ENCODE measurements at places on chromosomes 2 and 18.

- DNase-seq, result no peak
Observed at GRCh38 chr2:229313591-229313990, 42.5 kb upstream of the PID1 start.

DNA sequence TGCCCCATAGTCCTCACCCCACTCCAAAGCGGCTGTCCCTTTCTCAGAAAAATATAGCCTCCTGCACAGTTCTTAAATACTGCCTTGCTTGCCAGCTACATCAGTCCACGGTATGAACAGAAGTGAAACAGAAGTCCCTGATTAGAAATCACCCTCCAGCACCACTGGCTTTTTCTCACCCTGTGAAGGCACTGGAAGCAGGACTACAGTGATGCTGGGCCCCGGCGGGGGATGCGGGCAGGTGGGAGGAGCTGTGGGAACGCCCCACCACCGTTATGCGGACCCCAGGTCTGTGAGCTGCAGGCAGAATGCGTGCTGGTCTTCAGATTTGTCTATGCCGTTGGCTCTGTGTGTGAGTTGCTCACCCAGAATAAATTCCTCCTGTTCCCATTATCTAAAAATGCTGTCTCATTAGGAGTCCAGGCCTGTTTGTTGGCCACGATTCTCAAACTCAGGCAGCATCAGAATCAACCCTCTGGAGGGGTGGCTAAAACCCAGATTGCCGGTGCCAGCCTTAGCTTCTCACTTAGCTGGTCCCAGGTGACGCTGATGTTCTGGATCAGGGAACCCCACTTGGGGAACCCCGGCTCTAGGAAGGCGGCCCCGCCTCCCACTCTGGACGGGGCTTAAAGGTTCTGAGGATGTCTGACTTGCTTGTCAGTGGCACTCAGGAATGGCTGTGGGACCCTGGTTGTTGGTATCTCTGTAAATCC, 224.8 kb upstream of the PXDN start:
- DNase-seq, result no peak

DNA sequence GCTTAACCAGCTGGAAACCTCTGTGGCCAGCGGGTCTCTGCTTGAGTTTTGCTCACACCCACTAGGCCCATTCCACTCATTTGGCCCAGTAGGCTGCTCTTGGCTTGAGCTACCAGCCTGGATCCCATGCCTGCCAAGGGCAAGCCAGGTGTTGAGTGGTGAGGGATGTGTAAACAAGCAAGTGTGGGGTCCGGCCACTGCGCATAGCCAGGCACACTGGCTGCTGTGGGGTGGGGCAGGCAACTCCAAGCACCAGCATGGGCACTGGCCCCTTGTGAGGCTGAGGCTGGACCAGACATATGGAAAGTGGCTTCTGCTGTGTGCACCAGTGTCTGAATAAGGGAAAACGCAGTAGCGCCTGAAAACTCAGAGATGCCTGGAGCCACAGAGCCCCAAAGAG, 732.7 kb downstream of the NR4A2 start:
- no peak for DNase-seq

DNA sequence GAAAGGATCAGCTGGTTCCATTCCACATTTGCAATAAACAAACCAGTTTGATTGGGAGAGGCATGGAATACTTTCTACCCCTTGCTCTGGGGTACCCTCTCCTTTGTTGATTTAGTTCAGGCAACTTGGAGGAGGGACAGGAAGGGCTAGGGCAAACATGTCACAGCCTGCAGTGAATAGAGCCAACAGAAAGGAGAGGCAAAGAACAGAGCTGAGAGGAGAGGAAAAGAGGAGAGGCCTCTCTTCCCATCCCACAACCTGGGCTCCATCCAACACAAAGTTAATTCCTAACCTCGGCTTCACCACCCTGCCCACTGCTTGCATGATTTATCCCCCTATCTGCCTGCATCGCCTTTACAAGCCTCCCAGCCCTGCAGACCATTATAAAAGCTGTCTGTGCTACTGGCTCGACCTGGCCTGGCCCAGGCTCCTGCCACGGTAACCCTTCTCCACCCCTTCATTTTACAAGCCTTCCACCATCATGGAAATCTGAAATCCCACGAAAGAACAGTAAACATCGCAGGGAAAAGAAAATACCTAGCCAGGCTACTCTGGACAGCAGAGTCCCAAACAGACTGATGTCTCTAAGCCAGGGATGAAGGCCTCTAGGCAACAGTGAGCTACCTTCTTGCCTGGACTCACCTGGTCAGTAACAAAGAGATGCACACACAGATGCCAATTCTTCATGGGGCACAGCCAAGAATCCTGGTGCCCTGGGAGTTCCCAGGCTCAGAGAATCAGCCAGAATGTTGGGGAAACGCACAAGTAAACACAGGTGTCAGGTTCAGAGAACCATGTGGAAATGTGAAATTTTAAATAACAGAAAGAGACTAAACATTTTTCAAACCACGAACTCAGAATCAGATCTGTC, 43.6 kb downstream of the NHEJ1 start:
- no peak for DNase-seq

GRCh38 chr2:33015421-33016142, 68.8 kb downstream of the LTBP1 start:
- DNase-seq, result no peak

GRCh38 chr18:49459404-49460171, 857 bp downstream of the DYM start:
- peak; percentile 27 for DNase-seq

GRCh38 chr2:179891237-179891636, 29.8 kb upstream of the ZNF385B start:
- DNase-seq, result no peak

GRCh38 chr2:81672923-81673322, 1368.4 kb upstream of the LRRTM1 start:
- no peak for DNase-seq

GRCh38 chr2:239821694-239822075, 203.5 kb downstream of the NDUFA10 start:
- no peak for DNase-seq

GRCh38 chr18:27778441-27778840, 398.5 kb downstream of the CDH2 start:
- no peak for DNase-seq

DNA sequence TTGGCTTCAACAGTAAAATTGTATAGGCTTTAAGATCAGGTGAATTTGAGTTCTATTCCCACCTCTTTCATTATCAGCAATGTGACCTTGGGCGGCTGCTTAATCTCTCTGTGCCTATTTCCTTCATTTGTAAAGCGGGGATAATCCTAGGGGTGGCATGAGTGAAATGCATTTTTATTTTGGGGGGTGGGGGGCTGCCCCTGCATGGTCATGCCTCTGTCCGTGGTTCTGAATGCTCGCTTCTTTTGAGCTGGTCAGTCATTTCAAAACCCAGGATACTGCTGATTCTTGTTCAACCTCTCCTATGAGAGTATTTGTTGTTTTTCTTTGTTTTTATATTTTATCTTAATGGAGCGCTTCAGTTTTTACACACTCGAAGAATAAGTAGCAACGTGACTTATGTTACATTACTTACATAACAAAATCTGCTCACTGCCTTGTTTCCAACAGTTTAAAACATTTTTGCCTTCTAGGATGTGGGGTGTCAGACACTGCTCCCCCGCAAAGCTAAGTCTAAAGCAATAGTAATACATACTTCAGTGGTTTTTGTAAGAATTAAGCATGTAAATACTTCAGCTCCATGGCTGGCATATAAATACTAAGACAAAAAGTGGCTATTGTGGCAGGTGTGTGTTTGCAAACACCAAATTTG, 152.6 kb upstream of the PELI1 start:
- DNase-seq, result no peak

DNA sequence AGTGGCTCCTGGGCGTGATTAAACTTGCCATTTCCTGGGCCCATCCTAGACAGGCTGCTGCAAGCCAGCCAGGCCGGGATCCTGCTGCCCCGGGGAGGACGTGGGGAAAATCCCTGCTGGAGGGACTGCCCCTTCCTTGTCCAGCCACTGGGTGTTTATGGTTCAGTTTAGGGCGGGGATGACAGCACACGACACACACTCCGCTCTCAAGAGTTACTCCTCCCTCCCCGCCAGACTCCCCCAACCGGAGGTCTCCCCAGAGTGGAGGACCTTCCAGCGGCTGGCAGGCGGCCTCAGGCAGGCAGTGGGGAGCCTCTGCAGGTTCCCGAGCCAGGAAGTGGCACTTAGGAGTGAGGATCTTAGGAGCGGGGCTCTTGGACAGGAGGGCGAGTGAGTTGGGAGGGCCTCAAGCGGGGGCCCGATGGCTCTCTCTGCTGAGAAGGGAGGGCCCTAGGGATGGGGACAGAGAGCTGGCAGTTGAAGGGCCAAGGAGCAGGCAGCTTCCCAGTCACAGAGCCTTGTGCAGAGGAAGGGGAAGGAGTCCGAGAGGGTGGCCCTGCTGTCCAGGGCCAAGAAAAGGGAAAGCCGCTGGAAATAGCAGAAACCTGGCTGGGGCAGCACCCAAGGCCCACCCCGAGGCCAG, 5.7 kb upstream of the GPR35 start:
- DNase-seq, result no peak

GRCh38 chr2:58853420-58853819, 612.3 kb upstream of the FANCL start:
- DNase-seq, result no peak

DNA sequence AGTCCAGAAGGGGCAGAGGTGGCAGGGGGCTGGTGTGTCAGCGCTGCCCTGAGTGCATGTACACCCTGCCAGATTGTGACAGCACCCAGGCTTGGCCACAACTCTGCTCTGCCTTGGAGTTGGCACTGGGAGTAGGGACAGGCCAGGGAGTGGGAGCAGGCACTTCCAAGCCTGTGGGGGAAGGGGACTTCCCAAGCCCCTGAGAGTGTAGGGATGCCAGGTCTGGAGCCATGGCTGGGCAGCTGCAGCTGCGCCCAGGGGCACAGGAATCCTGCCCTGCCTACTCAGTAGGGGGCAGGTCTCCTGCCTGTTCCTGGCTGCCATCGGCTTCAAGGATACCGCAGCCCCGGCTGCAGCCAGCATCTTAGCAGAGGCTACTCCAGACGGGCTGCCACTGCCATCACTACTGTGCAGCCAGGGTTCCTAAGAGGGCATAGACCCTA, 109.4 kb downstream of the CALCRL start:
- DNase-seq, result no peak

GRCh38 chr2:119011910-119012209, 69.9 kb downstream of the MARCO start:
- DNase-seq, result no peak

GRCh38 chr18:72697706-72698105, 153.6 kb upstream of the CBLN2 start:
- no peak for DNase-seq

DNA sequence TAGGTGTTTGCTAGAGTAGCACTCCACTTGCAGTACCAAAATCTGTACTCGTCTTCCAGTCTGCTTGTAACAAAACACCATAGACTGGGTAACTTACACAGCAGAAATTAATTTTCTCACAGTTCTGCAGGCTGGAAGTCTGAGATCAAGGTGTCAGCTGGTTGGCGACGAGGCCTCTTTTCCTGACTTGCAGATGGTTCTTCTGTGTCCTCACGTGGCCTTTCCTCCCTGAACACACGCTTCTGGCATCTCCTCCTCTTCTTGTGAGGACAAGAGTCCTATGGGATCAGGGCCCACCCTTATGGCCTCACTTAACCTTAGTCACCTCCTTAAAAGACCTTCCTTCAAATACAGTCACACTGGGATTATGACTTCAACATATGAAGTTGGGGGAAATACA, 493.5 kb upstream of the MYT1L start:
- no peak for DNase-seq

DNA sequence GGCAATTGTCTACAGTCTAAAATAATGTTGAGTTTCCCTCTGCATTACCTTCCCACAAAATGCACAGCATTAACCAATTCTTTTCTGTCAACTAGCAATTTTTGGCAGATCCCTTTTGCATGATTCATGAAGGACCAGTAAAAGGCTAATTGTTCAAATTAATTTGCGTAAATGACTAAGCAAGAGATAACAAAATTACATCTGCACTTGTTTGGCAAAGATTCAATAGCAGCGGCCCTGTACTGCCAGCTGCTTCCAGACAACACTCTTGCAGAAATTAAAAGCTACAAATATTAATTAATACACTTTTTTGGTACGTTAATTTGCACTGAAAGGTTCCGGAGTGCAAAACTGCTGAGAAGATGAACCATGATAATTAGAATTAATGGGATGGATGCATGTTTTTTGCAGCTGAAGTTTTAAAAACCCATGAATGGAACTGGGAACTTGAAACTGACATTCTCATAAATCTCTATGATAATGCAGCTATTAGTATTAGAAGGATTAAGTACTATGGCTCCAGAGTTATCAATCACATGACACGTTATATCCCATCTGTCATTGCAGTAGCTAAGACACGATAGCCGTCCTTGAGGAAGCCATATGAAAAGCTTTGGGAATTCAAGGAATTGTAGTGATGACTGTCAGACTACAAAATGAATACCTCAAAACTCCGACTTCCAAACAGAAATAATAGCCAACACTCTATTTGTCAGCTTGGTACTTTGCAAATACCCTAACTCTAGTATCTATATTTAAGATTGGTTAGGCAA, 1268.3 kb upstream of the ACVR2A start:
- no peak for DNase-seq

- DNase-seq, result no peak
Observed at GRCh38 chr2:226076529-226076928, 677.0 kb downstream of the NYAP2 start.

- no peak for DNase-seq
Observed at GRCh38 chr2:98295721-98296414, 50.4 kb upstream of the CNGA3 start.

DNA sequence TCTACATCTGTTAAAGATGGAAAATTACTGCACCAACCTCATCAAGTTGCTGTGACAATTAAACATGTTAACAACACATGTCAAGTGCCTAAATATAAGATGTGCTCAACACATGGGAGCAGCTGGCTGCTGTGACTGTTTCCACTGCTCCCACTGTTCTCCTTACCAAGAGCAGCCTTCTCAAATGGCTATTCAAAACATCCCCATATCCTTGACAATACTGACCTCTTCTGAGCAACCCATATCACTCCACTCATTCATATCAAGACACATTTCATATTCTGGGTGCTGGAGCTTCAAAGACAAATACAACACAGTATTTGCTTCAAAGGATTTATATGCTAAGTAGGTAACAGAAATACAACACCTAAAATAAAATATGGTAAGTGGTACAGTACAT, 60.3 kb downstream of the PIAS2 start:
- DNase-seq, result no peak

GRCh38 chr18:60040971-60041370, 141.2 kb downstream of the PMAIP1 start:
- no peak for DNase-seq

DNA sequence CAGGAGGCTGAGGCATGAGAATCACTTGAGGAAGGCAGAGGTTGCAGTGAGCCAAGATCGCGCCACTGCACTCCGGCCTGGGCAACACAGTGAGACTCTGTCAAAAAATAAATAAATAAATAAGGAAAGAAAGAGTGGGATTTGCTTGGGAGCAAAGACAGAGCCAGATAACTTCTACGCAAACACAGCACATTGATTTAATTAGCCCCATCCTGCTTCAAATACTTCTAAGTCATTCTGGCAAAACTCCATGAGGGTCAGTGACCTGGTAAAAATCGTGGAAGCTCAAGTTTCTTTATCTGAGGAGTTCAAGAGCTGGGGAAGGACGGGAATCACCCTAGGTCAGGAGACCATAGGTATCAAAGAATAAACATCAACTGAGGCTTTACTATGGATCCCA, 70.6 kb upstream of the TCF7L1 start:
- DNase-seq, result no peak

GRCh38 chr2:197108758-197109157, 182.3 kb upstream of the PGAP1 start:
- DNase-seq, result no peak

- DNase-seq, result peak; percentile 14
Observed at GRCh38 chr2:128372621-128373341, 54.1 kb upstream of the HS6ST1 start.

GRCh38 chr2:44766777-44767176, 174.7 kb upstream of the SIX3 start:
- DNase-seq, result no peak

All from CD4-positive, alpha-beta T cell treated with Interleukin-4 for 4 hours (primary cell).